ENCODE measurements at places on chromosomes 5 and 9. TPM values are rescaled to one million over a fixed set of nuclear protein-coding genes. Genes with fewer than 3 reads are reported as not detected.

DNA sequence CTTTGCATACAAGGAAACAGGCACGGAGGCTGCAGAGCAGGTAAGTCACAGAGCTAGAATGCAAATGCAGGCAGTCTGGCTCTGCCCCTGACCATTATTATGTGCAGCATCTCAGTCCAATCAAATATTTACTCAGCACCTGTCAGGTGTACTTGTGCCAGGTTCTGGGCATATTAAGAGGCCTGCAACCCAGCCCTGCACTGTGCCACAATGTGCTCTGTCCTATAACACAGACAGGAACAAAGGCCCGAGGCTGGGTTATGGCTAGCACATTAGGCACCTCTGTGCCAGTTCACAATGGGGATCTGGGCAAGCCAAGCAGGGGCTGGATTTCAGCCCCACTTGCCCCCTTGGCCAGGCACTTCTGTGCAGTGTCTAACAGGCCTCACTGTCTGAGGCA, 14.0 kb downstream of the ARL15 start:
- H3K27me3 ChIP-seq, result no peaks in the 10 kb centered on the region
- H3K4me1 ChIP-seq, result peaks cover 25% of the 10 kb centered on the region
- H3K27ac ChIP-seq, result no peak overlapping the region
- no peak overlapping the region for H3K4me3 ChIP-seq

GABRA6 gene
- not detected for total RNA-seq

- peaks cover 44% of the 10 kb centered on the region for H3K27me3 ChIP-seq
- H3K4me3 ChIP-seq, result no peak overlapping the region
- no peak overlapping the region for H3K27ac ChIP-seq
- no peaks in the 10 kb centered on the region for H3K4me1 ChIP-seq
- no peaks in the 10 kb centered on the region for H3K36me3 ChIP-seq
These were observed 8.4 kb upstream of the IRX2 start for GRCh38 chr5:2759696-2760461.

- H3K36me3 ChIP-seq, result no peaks in the 10 kb centered on the region
- no peaks in the 10 kb centered on the region for H3K27me3 ChIP-seq
- H3K4me1 ChIP-seq, result no peaks in the 10 kb centered on the region
- DNase-seq, result no peak
- no peak overlapping the region for H3K27ac ChIP-seq
These were observed 182.9 kb upstream of the NUDT12 start for GRCh38 chr5:103745353-103746065.

- DNase-seq, result no peak
- no peaks in the 10 kb centered on the region for H3K27me3 ChIP-seq
- H3K4me1 ChIP-seq, result no peaks in the 10 kb centered on the region
- H3K4me3 ChIP-seq, result no peak overlapping the region
- no peaks in the 10 kb centered on the region for H3K36me3 ChIP-seq
- H3K27ac ChIP-seq, result no peak overlapping the region
These were observed 56.8 kb downstream of the HMGCS1 start for GRCh38 chr5:43256261-43256966.

DNA sequence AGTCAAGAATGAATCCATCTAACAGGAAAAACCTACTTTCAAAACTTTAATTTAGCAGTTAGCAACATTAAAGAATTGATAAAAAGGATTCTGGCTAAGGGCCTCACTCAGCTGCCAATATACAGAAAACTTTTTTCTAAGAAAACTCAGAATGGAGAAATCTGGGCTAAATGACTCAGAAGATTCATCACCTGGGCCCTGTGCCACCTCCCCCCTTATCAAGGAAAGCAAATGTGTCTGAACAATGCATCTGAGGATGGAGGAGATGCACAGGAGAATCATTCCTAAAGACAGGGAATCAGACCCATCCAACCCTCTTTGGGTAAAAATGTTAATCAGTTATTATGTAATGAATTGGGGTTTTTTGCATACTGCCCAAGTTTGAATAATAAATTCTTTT, 592.0 kb upstream of the DMAC1 start:
- no peaks in the 10 kb centered on the region for H3K36me3 ChIP-seq
- no peak overlapping the region for H3K4me3 ChIP-seq
- no peaks in the 10 kb centered on the region for H3K27me3 ChIP-seq

- no peaks in the 10 kb centered on the region for H3K36me3 ChIP-seq
- H3K27ac ChIP-seq, result no peak overlapping the region
- no peaks in the 10 kb centered on the region for H3K4me1 ChIP-seq
These were observed 17.2 kb downstream of the SLC1A1 start for GRCh38 chr9:4507306-4508130.

TMEM215 gene
- not detected for total RNA-seq

- H3K27me3 ChIP-seq, result no peaks in the 10 kb centered on the region
- peaks cover 12% of the 10 kb centered on the region for H3K4me1 ChIP-seq
- H3K36me3 ChIP-seq, result no peaks in the 10 kb centered on the region
These were observed 113.8 kb upstream of the SPATA31D4 start for GRCh38 chr9:81814401-81814793.

DNA sequence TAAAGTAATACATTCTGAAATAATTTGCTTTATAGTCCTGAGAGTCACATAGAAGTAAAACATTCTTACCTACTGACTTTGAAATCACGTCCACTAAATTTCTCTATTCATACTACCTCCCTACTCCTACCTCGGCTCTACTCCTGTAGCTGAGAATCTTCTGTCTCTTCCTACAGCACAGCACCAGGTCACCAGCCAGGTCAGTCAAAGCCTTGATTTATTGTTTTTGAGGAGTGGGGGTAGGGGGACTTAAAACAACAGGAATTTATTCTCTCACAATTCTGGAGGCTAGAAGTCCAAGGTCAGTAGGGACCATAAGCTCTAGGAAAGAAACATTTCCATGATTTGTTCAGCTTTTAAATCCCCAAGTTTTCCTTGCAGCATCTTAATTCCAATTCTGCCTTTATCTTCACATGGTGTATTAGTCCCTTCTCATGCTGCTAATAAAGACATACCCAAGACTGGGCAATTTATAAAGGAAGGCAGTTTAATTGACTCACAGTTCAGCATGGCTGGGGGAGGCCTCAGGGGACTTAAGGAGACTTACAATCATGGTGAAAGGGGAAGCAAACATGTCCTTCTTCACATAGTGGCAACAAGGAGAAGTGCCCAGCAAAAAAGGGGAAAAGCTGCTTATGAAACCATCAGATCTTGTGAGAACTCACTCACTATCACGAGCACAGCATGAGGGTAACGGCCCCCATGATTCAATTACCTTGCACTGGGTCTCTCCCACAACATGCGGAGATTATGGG, 49.6 kb upstream of the CCNG1 start:
- H3K27me3 ChIP-seq, result no peaks in the 10 kb centered on the region
- H3K27ac ChIP-seq, result no peak overlapping the region
- H3K36me3 ChIP-seq, result no peaks in the 10 kb centered on the region
- no peak overlapping the region for H3K4me3 ChIP-seq
- peaks cover 8% of the 10 kb centered on the region for H3K4me1 ChIP-seq
